T-helper 2 cell (primary cell): ENCODE measurements at places on chromosomes 3 and 15.

GRCh38 chr15:40232625-40233070 lies 6.2 kb upstream of the PAK6 start:
- DNase-seq = no peak

DNA sequence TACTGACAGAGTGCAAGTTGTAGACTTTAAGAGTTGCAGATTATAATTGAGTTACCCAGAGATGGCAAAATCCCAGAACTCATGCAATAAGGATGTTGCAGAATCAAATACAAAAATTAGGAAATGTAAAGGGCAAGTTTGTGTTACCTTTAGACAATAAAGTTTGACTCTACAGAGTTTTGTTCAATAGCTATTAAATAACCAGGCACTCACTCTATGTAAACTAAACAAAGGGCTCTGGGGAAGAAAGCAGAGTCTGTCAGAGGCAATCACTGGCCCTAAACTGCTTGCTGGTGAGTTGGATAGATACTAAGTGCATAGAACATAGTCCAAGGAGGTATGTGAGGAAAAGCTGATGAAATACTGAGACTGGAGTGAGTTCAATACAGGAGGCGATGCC lies 40.0 kb upstream of the PLCL2 start:
- DNase-seq = no peak

DNA sequence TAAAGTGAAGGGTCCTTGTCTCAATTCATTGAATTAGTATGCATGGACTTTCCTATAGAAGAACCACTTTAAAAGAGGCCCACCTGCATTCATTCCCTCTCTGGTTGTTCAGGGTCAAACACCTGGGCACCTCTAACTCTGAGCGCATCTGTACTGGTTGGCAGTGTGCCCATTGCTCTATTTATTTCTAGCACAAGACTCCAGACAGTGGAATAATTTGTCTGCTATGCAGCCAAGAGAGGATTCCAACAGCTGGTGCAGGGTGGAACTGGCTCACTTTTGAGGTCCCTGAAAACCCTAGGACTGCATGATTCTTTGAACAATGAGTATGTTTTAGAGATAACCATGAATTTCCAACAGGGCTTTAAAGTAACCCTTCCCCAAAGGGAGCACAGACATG lies 57.9 kb downstream of the CCDC33 start:
- DNase-seq = no peak

DNA sequence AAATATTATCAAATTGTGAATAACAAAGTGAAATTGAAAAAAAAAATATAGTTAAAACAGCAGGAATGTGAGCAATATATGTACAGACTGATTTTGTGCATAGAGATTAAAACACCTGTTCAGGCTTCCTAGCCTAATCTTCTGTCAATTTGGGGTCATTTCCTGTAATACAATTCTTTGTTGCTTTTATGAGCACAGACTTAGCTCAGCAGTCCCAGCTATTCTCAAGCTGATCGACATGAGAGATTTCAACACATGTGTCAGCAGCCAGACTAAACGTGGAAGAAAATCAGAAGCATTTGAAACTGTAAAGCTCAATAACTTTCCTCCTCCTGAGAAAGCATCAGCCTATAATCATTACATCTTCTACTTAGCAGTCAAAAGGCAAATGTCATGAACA lies 1.6 kb upstream of the FHIT start:
- DNase-seq = no peak

DNA sequence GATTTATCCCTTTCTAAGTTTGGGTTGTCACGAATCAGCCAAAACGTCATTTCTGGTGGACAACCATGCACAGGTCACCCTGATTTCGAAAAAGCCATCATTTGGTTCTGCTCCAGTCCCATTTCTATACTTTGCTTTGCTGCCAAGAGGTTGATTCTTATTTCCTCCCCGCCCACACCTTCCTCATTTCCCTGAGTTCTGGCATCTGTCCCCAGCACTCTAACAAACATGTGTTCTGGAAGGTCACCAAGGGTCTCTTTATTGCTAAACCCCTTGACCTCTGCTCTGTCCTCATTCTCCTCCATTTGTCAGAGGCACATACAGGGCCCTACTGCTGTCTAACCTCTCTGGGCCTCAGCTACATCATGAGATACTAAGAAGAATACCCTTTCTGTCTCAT lies 36.4 kb upstream of the PTPRG start:
- DNase-seq = no peak

DNA sequence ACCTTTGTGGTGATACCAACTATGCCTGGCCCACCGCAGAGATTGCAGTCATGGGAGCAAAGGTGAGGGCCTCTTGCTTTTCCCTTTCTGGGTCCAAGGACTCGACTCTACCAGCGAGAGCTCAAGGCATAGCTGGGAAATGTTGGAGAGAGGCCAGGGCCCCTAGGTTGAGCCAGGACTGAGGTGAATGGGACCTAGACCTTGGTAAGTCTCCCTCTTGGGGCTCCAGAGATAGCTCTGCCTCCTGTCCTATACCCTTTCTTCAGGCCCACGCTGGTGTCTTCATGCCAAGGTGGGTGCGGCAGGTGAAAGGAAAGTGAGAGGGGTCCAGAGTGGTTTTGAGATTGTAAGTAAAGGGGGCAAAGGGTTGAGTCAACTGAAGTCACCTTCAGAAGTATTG lies 77.5 kb downstream of the PCCB start:
- DNase-seq = no peak

GRCh38 chr3:32325927-32326326 lies 65.7 kb upstream of the CMTM7 start:
- no peak for DNase-seq

DNA sequence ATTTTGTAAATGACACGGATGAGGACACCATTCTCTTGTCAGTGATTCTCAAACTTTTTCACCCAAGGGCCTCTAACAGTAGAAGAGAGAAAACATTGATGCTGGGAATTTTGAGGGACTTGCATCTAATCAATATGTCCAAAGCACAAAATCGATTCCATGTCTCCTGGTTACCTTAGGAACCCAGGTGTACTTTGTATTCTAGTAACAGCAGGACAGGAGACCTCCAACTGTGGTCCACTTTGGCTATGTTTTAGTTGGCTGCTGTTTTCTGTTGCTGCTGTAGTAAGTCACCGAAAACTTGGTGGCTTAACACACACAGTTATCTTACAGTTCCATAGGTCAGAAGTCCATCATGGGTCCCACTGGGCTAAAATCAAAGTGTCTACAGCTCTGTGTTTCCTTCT lies 24.4 kb upstream of the ZBTB38 start:
- no peak for DNase-seq

DNA sequence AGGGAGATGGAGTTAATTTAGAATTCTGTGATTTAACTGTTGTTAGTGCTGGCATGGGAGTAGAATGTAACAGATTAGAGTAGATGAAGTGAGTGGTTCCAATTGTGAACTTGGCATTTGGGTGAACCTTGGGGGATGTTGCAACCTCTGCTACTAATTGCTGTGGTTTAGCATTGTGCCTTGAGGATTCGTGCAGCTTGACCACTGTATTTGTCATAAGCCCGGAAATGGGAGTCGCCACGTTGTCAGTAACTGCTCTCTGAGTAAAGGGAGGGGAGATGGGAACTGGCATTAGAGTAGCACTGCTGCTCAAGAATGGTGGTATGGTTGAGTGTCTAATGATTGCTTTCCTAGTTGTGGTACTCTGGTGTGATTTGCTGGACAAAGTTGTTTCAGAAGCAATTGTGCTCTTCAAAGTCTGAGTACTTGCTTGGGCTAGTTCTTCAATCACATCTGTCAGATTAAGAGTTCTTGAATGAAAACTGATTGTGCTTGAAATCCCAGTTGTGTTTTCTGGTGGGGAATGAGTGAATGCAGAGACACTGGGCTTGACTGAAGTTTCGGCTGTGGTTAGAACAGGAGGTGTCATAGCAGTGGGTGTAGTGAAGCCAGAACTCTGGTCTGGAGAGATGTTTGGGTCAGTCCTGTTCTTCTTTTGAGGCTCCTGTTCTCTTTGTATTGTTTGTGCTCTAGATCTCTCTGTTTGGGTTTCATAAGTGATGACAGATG lies 15.4 kb downstream of the IGSF10 start:
- DNase-seq = no peak

- DNase-seq = no peak
Observed at GRCh38 chr3:142057331-142057725, 92.0 kb downstream of the TFDP2 start.
